ENCODE measurements at places on chromosomes 2 and 18.

GRCh38 chr2:165373278-165374010 lies 96.1 kb upstream of the CSRNP3 start:
- no peak for DNase-seq

DNA sequence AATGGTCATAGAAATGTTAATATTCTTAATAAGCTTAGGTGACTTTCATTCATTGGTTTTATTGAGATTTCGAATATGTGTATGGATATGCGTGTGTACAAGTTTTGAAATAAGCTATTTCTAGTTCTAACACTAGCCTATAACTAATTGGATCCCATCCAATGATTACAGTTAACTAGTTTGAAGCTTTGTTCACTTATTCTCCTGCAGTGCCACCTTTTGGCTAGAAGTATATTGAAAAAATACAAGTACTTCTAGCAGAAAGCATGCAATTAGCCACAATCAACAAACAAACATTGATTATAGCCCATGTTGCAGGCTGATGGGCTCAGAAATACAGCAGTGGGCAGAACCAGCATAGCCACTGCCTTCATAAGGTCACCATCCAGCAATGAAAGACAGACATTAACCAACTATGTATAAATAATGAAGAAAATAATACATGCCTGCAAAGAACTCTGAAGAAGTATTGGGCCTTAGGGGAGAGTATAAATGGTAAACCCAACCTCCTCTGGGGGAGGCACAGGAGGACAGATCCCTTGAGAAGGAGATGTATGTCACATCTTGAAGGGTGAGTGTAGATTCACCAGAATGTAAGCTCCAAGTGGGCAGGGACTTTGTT lies 5.1 kb upstream of the PIEZO2 start:
- no peak for DNase-seq

GRCh38 chr2:43897492-43897891 lies 58.7 kb downstream of the ABCG8 start:
- no peak for DNase-seq

DNA sequence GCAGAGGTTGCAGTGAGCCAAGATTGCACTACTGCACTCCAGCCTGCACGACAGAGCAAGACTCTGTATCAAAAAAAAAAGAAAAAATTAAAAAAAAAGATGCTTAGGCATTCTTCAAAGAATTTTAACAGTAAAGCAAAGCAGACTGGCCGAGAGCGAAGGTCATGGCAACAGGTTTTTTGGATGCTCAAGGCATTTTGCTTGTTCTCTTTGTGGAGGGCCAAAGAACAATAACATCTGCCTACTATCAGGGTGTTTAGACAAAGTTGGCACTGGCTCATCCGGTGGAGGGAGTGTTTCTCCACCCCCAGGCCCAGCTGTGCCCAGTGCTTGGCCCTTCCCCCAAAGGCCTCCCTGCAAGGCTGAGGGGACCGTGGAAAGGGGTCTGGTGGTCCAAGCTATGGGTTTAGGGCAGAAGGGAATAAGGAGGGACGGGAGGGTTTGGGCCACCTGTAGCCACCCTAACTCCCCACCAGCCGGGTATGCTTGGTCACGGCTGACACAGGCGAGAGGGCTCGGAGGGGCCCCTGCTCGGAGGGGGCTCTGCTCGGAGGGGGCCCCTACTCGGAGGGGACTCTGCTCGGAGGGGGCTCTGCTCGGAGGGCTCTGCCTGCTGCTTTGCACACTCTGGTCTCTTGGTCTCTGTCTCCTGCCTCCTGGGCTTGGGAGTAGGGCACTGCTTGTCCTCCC lies 26.7 kb upstream of the ALLC start:
- DNase-seq = no peak

DNA sequence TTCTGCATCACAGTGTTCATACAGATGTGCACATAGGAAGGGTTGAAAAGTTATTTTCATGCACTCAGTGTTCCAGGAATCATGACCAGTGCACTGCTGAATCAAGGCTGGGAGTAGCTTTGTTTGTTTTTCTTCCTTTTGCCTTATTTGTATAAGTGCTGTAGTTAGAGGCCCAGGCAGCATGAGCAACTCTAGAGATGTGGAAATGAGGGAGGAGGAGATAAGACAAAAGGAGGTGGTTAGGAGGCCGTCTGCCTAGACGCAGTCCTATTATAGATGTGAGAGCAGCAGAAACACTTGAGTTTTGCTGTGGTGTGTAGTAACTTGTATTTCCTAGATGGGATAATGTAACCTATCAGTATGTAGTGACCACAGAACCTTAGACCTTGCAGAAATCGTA lies 264.3 kb upstream of the RASGRP3 start:
- no peak for DNase-seq

GRCh38 chr2:236826606-236827156 lies 257.1 kb downstream of the ACKR3 start:
- no peak for DNase-seq

DNA sequence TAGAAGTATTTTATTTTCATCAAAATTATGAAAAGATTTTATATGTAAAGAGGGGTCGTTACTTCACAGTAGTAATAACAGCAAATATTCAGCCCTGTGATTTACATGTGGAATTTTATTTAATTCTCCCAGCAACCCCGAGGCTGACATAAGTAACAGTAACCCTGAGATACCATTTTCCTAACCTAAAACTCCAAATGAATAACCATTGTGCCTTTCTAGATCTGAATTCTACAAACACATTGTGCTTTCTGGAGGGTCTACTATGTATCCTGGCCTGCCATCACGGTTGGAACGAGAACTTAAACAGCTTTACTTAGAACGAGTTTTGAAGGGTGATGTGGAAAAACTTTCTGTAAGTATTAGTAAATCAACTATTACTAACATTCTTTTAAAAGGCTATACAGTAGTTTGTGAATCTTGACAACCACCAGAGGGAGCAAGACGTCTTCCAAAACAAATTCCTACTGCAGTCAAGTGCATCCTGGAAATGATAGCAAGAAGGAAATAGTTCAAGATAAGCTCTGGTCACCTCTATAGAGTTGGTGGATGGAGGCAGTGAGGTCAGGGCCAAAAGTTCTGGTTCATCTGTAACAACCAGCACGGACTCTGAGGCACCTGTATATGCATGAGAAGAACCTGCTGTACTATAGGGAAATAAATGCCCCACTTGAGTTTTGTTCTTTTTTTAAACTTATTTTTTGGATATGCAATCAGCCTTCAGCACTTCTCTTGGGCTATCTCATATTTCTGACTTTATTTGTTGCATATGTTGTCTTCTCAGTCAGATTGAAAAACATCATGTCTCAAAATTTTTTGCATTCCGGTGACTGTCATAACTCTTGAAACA lies 37.4 kb downstream of the ACTR2 start:
- peak; percentile 24 for DNase-seq

DNA sequence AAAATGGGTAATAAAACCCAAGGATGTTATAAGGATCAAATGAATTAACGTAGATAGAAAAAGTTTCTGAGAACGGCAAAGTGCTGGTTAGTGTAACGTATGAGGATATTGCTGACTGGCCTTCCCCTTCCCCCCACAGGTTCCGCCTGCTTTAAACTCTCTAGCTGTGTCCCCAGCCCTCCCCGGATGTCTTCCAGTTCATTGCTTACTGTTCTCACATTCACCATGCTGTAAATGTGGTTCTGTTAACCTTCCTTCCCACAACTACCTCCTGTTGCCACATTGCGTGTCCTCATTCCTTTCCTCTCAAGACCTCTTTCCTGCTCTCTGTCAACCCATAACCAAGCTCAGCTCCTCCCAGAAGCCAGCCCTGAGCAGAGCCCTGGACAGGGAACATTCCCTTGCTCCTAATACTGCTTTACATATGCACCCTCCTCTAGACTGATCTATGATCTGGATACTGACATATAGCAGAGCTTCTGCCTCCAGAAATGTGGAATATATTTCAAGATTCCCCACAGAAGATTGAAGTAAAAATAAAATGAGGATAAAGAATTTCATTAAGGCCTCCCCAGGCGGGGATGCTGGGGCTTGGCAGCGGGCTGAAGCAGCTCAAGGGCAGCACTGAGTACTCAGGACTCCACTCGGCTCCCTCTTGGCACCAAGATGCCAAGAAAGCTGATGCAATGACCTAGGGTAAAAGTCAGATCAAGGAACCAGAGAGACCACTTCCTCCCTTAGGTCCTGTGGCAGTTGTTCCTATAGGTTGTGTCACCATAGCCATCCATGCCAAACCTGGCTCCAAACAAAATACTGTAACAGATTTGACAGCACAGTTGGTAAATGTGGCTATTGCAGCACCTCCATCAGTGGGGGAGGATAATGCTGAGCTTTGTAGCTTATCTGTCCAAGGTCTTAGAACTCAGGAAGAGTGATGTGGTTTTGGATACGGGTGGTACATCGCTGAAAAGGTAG lies 136.4 kb upstream of the PIK3C3 start:
- no peak for DNase-seq

DNA sequence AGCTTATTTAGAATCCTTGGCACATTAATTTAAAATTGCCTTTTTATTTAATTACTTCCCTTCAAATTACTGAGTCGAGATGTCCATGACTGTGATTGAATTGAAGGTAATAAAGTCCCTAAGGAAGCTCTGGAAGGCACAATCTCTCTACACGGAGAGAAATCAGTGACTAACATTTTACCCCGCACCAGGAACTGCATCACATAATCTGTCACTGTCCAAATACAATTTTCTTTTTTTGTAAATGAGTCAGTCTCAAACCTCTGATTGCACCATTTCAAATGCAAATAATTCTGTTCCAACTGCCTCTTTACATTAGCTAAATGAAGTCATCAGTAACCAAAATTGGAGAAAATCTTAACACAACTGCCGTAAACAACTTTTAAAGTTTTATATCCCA lies 311.9 kb downstream of the CCDC178 start:
- no peak for DNase-seq

- no peak for DNase-seq
Measured at GRCh38 chr2:23656597-23656973, 270.3 kb downstream of the ATAD2B start.

DNA sequence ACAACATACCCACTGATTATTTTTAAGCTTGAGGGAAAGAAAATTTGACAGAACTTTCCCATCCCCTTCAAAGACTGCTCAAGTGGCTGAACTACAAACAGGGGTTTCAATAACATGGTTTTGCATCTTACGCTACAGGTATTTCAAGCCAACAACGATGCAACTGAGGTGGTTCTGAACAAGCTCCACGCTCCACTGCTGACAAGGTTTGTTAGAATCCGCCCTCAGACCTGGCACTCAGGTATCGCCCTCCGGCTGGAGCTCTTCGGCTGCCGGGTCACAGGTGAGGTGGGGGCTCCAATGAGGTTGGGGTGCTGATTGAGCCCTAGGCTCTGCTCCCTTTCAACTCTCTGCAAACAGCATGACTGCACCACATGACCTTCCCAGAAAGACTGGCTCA lies 58.1 kb downstream of the NRP2 start:
- no peak for DNase-seq

GRCh38 chr18:36578871-36579710 lies 249.7 kb downstream of the TPGS2 start:
- DNase-seq = no peak
